ENCODE measurements at places on chromosomes 7 and 10.
A peak's percentile ranks its signal among the peaks of the same experiment; 100 is the strongest.

- DNase-seq, result no peak
These were observed 60.3 kb upstream of the POT1 start for GRCh38 chr7:124989911-124990310.

GRCh38 chr10:19058046-19058445 lies 9.4 kb downstream of the MALRD1 start:
- no peak for DNase-seq

- DNase-seq, result no peak
These were observed 5.6 kb upstream of the AQP1 start for GRCh38 chr7:30906014-30906413.

DNA sequence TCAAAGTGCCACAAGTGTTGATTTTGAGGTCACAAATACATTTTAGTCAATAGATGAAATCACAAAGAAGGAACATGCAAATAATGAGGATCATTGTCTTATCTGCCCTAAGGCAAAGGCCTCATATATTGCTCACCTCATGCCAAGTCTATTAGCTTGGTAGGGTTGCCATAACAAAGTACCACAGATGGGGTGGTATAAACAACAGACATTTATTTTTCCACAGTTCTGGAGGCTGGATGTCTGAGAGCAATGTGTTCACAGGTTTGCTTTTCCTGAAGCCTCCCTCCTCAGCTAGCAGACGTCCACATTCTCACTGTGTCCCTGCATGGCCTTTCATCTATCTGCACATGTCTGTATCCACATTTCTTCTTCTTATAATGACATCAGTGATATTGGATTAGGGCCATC lies 59.6 kb downstream of the RELN start:
- DNase-seq, result peak; percentile 71

GRCh38 chr10:546971-547590 lies 142.4 kb downstream of the DIP2C start:
- DNase-seq, result no peak

DNA sequence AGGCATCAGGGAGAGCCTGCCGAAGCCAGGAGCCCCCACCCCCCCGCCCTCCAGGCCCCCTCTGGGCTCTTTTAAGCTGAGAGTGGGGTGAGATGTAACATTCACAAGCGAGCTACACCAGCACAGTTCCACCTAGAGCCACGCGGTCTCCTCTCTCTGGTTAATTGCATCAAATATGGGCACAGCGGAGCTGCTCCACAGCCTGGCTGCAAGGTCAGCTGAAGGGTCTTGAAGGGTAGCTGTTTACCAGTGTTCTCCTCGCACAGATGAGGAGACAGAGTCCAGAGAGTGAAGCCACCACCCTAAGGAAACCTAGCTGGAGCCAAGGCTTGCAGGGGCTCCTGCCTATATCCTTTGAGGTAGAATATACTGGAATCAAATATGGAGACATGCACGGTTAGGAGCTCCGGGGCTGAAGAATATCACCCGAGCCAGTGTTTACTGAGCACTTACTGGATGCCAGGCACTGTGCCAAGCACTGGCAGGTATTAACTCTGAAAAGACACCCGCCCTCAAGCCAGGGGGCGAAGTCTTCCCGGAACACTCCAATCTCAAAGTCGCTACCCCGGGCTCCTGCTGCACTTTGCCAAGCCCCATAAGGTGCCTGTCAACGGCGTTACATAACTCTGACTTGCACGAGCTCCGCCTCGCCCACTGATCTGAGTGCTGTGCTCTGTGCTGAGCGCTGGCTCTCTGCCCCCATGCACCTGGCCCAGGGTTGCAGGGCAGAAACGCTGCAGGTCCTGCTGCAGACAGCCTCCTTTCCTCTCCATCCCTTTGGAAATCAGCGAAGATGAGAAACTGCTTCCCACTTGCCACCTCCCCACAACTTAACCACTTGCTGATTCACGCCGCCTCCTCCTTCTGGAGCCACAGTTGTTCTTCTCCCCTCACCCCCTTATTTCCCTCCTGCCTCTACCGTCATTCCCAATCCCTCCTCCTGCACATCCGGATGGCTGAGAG lies 5.4 kb downstream of the CHST15 start:
- no peak for DNase-seq

DNA sequence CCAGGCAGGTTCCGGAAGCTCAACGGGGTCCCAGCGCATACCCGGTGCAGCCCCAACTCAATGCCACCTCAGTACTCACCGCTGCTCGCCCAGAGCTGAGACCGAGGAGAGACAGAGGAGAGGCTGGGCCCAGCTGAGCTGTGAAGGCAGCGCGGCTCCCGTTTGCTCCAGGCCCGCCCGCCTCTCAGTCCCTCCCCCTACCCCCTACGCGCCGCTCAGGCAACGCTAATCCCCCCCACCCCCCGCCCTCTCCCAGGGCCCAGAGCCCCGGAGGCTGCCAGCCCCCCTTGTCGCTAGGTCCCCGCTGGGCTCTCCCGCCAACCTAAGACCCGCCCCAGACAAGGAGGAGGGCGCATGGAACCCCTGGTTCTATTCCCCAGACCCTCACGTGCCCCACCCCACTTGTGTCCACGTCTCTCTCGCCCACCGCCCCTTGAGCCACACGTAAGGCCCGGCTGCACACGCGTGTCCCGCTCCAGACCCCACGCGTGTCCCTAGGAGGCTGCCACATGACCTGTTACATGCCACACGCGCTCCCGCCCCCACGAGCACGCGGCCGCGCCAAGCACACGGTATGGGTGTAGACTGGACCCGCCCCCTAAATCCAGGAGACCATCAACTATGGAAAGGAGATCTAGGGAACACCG lies at the start of gene PSD:
Gene PSD (minus strand): TSS at position 164 of the 647 bp plus-strand sequence. CDS start 1,747 bp downstream, outside the sequence.
- DNase-seq, result peak; percentile 88

All from NCI-H146 (cell line).